ENCODE measurements at places on chromosomes 7 and 10.

DNA sequence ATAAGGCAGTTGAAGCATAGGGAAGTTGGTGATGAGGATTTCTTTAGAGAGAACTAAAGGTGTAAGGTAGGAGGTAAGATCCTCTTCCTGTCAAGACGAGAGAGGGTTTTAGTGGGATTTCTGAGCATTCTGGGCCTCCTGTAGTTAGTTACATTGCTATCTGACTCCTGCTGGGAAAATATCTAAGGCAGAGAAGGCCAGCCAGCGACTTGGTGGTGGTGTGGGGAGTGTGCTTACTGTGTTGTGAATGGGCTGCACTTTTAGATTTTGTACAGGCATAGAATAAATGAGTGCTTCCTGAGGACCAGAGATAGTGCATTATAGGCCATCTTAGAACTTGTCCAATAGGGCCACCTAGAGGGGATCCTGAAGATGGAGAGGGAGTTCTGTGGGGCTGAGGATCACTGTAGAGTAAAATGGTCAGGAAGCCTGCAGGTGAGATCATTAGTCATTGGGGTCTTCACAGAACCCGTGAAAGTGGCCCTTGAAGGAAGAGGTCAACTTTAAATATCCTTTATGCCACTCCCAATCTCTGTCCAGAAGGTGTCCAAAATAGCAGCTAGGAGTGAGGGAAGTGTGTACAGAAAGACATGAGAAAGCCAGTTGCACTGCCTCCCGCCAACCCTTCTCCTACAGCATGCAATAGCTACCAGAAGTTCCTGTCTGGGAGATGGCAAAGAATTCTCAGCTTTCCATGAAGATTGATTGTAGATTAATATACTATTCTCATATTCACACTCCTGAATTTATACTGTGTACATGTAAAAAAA, 266.6 kb downstream of the POLR1F start:
- DNase-seq: peak; percentile 75

- DNase-seq: peak; percentile 45
Measured at GRCh38 chr10:95391581-95392216, 100.9 kb upstream of the PDLIM1 start.

DNA sequence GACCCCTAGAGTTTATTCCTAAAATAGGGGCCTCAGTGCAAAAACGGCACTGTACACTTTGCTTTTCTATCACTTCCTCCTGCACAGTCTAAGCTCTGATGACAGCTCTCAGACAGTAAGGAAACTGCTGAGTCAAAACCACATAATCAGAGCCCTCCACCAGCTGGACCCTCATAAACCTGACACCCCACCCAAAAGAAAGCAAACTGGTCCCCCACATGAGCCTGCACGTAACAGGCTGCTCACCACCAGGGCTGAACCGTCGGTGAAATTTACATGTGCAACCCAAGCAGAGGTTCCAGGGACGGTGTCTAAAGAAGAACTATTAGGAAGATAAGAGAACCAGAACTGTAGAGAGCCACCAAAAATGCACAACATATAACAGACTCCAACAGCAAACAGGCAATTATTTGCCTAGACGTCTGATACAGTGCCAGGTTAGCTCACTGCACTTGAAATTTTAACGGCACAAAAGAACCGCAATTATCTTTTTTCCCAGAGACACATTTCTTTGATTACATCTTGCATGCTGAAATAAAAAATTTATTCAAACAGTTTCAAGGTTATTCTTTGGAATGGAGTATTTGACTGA, 19.6 kb downstream of the SGMS1 start:
- peak; percentile 71 for DNase-seq

DNA sequence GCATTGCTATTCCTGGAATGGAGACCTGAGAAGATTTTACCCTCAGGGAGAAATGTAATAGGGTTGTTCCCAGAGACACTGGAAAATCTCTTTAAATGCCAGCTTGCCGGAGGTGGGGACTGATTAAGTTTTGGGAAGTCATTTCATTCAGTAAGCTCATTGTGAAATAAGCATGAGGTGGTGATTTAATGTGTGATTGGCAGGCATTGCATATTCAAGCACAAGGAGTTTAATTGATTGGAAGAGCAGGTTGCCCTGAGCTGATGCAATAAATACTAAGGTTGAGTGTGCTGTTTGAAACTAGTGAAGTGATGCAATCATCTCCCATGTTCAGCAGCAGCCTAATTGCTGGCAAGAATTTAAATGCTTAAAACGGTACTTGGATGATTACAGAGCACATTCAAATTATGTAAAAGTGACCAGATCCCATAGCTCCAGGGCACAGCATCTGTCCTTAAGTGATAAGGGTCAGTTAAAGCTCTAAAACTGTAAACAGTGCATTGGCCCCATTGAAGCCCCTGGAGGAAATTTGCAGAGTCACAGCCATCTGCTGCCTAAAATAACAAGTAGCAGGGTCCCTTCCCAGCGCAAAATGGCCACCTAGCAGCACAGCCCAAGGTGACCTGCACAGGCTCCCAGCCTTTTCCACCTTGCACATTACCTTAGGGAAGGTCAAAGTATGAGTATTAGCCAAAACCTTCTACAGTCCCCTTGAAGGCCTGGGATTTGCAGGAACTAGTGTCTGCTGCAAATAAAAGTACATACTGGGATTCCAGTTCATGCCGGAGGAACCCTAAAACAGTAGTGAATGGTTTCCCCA, 92.1 kb downstream of the CCDC71L start:
- DNase-seq: peak; percentile 92

DNA sequence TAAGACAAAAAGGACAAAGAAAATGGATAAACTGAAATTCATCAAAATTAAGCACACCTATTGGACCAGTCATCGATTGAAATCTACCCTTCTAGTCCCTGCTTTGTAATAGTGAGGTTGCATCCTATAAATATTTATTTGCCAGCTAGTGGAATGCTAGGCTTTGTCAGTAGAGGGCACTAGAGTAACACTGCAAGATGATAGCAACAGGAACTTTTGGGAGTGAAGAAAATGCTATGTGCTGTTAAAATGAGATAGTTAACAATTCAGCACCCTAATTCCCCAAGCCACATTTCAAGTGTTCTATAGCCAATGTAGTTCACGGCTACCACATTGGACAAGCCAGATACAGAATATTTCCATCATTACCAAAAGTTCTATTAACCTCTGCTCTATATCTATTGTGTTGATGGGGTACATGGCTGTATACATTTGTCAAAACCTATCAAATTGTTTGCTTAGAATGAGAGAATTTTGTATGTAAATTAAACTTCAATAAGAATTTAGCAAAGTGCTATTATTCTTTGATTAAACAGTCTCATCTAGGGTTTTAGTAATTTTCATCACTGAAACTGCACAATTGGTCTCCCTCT, 69.8 kb downstream of the LSMEM1 start:
- peak; percentile 65 for DNase-seq

GRCh38 chr10:101941871-101942270, 98.3 kb upstream of the KCNIP2 start:
- DNase-seq: peak; percentile 44

DNA sequence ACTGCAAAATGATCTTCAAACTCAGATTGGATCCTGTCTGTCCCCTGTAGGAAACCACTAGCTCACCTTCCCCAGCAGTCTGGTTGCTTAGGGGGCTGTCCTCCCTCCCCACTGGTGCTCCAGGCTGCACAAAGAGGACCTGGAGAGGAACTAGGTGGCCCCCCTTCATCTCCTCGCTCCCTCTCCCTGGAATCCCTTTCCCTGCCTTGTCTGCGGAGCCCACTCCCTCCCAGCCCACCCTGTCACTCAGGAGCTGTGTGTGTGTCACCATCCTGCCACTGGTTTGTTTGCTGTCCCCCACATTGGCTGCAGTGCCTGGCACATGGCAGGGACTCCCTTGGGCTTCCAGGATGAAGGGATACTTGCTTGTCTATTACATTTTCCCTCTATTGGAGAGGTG, 35.5 kb upstream of the ZMIZ2 start:
- DNase-seq: no peak

- DNase-seq: no peak
Measured at GRCh38 chr10:6226216-6226615, 23.5 kb downstream of the PFKFB3 start.

DNA sequence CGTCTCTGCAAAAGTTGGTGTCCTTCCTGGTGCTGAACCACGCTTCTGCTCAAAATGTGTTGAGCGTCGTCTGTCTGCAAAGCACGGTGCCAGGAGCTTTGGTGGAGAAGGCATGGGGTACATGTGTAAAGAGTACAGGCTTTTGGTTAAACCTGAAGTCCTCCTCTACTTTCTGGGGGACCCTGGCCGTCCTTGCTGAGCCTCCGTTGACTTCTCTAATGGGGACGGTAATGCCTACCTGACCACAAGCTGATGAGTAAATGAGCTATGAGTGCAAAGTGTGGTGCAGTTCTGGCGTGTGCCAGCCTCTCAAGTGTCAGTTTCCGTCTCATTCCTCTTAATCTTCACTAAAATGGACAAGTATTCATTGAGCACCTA, 527 bp upstream of the HERPUD2 start:
- DNase-seq: no peak

DNA sequence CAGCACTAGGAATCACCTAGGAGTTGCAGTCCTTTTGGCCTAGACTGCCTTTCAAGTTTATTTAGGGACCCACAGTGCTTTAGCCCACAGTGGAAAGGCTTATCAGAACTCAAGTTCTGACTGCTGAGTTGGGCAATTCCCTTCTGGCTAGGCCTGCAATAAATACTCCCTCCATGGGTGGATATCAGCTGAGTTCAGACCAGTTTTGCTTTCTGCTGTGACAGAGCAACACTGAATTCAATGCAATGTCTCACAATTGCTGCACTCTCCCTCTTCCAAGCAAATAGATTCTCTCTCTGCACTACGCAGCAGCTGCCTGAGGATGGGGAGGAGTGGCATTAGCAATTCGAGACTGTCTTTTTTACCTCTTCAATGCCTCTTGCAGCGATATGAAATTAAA, 1153.3 kb downstream of the SORCS1 start:
- no peak for DNase-seq

DNA sequence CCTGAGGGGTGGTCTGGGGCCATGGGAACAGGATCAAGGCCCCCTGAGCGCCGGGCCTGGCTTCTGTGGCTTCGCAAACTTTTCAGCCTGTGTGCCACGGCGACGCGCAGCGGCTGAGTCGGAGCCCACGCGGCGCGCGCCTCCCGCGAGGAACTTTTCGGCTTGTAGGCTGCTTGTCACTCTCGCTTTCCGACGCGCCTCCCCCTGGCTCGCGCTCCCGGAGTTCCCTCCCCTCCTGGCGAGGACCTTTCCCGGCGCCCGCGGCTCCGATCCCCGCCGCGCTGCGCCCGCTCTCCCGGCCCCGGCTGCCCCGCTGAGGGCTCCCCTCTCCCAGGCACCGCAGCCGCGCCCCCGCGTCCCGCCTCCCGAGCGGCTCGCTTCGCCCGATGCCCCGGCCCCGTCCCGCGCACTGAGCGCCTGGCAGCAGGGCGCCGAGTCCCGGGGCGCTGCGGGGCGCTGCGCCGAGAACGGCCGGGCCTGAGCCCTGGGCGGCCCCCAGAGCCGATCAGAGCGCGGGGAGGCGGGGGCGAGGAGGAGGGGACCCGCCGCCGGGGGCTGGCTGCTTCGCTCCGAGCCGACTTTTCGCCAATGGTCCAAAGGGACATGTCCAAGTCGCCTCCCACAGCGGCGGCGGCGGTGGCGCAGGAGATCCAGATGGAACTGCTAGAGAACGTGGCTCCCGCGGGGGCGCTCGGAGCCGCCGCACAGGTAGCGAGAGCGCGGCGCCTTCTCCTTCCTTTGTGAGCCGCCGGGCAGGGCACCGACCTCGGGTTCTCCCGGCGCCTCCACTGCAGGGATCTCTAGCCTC, at the start of gene CACNB2:
Gene CACNB2, plus strand, starts transcription at position 276 of the 808 bp plus-strand sequence.
- DNase-seq: peak; percentile 32

DNA sequence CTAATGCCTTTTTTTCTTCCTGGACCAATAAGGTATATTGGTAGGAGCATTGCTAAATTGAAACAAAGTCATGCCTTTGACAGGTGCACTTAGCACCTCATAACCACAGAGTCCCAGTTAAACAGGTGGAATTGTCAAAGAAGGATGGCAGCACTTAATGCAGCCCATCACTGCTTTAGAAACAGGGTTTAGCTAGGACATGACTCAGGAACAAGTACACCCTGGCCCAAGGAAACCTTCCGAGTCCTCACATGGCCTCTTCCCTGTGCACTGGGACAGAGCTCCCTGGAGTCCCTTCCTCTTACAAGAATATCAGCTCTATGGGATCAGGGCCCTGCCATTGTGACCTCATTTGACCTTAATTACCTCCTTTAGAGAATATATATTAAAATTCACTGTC, 382.7 kb downstream of the EXOC4 start:
- no peak for DNase-seq

- no peak for DNase-seq
Measured at GRCh38 chr10:46091080-46091827, 45.2 kb upstream of the MSMB start.

GRCh38 chr7:151769188-151769821, 107.6 kb downstream of the PRKAG2 start:
- DNase-seq: no peak

DNA sequence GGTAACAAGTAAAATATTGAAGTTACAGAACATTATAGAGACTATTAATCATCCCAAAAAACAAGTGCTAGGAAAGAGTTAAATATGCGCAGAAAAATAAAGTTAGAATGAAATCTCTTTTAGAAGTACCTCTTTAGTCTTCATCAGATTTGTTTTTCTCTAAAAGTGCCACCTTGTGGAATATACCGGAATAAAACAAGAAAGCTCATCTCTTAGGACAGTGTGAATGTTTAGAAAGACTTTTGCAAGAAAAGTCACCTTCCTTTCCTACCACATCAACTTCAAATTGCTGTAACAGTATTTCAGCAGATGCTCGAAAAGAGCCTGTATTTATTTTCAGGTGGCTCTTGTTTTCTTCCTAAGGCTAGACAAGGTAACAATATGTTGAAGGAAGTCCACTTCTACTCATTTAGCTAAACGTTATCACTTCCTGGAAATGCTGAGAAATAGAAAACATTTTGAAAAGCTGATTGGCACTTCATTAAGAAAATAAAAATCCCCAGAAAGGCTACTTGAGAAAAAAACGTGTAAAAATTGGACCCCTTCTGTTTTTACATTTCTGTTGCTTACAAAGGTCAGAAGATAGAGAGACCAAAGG, 19.8 kb upstream of the FAM133B start:
- no peak for DNase-seq

DNA sequence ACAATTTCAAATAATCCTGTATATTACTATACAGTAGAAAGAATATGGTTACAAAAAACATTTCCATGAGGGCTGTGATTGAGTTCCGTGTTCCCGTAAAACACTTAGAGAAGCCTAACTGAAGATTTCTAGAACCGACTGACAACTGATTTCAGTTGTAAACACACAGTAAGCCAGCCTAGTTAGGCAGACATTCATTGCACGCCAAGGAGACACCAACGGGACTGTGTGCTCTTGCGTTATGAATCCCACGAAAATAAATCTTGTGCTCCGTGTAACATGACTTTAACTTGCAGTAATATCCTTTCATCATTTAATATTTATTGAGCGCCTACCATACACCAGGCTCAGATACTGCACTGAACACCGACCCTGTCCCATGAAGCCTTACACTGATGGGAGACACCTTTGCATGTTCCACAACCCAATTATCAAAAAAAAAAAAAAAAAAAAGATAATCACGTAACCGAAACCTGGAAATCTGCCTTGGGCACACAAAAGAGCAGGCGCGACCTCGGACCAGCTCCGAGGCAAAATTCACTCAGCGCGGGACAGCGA, 420 bp upstream of the KLHL7 start:
- no peak for DNase-seq

DNA sequence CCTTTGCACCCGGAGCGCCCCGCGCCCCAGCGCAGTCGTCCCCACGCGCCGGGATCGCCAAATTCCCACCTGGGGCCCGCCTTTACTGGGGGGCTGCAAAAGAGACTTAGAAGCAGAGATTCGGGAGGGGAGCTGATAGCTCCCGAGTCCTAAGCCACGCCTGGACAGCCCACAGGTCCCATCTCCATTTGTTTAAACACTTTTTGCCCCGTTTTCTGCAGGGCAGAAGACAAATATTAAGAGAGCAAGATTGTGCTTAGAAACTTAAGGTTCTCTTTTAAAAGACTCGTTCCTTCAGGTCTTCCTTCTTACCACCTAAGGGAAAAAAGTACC, 299.1 kb upstream of the NFE2L3 start:
- DNase-seq: no peak

Data from fibroblast of upper back skin (primary cell).